ENCODE measurements at places on chromosomes 3 and 15.
A peak's percentile ranks its signal among the peaks of the same experiment; 100 is the strongest.

- DNase-seq, result no peak
Measured at GRCh38 chr15:74858369-74858740, 14.8 kb downstream of the SCAMP2 start.

DNA sequence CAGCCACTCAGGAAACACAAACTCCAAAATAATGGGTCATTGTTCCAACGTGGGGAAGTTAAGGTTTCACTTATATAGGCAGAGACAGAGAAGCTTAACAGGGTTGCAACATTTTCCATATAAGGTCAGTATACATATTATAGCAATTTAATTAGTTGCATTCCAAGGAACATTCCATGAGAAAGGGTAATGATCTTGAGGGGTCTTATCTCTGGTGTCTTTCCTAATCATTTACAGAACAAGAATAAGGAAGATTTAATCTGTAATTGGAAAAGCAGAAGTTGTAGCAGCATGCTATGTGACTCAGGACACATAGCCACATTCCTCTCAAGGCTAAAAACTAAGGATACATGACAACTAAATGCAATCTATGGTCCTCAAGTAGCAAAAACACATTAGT is 4.9 kb downstream of the MNS1 start:
- DNase-seq, result no peak

GRCh38 chr3:138399766-138400165 is 34.6 kb upstream of the ESYT3 start:
- DNase-seq, result no peak

GRCh38 chr15:83723216-83723615 is 69.3 kb downstream of the ADAMTSL3 start:
- DNase-seq, result no peak

DNA sequence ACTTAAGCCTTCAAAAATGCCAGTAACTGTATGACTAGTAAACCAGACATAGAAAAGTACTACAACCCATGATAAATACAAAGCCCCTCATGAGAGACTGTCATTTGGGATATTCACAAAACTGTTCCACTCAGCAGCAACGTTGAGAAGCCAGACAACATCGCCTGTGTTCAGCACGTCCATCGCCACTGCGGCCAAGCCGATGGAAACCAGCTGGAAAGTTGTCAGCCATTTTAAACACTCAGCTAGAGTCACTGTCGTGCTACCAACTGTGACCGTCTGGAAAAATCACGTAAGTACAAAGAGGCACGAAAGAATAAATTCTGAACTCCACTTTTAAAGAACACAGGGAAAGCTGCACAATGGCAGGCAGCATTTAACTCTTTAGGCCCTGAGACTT is 340.7 kb upstream of the WNT5A start:
- no peak for DNase-seq

DNA sequence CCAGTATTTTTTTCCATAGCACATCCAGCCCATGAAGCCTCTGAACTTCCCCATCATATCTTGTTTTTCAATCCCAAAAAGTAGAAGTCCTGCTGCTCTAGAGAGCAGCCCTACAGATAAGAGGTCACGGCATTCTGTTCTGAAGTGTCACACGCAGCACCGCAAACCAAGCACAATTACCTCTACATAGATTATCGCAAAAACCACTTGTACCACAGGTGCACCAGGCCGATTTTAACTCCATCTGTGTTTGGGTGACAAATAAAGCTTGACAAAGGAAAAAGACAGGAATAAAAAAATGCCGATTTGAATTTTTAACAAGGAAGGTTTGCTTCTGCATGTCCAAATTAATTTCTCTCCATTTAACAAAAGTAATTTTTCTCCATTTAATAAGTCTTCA is 113.7 kb downstream of the MYO5A start:
- DNase-seq, result no peak

- DNase-seq, result no peak
Measured at GRCh38 chr3:49100046-49100615, 4.4 kb downstream of the QARS1 start.

GRCh38 chr3:42052132-42052483 is 39.0 kb upstream of the TRAK1 start:
- DNase-seq, result no peak

DNA sequence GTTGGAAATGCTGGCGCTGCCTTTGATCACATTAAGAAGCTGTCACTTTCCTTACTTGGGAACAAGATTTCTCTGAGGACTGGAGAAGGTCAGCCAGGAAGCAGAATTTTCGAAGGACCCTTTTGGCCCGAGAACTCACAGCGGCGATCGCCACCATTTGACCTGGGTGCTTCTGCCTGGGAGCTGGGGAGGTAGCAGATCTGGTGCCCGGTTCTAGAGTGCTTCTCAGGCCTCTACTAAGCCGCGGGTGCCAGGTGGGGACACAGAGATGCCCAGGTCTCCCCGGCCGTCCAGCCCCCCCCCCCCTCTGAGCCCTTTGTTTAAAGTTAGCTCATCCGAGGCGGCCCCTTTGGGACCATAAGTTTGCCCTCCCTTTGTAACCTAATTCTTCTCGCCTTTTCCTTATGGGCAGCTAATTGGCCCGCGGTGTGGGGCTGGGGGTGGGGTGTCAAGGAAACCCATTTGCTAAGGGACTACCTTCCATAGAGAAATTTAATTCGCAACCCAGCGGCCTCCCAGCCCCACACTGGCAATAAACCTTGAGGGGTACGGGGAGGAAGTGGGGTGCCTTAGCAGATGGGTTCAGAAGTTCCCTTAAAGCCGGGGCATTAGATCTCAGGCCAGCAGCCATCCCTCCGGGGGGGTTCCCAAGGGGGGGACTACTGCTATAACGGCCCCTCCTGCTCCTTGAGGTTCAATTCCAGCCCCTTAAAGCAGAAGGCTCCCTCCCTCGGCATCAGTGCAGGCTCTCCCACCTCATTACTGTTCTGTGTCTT is 1.9 kb downstream of the GATA2 start:
- peak; percentile 56 for DNase-seq

GRCh38 chr3:49006408-49007067 is 653 bp upstream of the WDR6 start:
- DNase-seq, result peak; percentile 55

DNA sequence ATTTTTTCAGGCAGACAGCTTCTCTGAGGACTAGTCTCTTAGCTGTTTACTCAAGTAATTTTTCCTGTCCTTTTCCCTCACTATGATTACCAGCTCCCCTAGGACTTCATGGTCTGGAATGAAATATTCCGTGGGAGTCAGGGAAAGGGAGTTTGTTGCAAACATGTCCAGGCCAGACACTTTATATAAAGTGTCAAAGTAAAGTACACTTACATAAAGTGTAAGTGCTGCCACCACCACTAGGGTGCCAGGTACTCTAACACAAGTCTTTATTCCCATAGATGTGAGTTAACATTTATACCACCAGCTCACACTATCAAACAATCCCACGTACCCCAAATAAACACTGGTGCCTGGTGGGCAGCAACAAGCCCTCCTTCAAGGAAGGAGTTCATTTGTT is 179.8 kb downstream of the SNRPN start:
- DNase-seq, result no peak

DNA sequence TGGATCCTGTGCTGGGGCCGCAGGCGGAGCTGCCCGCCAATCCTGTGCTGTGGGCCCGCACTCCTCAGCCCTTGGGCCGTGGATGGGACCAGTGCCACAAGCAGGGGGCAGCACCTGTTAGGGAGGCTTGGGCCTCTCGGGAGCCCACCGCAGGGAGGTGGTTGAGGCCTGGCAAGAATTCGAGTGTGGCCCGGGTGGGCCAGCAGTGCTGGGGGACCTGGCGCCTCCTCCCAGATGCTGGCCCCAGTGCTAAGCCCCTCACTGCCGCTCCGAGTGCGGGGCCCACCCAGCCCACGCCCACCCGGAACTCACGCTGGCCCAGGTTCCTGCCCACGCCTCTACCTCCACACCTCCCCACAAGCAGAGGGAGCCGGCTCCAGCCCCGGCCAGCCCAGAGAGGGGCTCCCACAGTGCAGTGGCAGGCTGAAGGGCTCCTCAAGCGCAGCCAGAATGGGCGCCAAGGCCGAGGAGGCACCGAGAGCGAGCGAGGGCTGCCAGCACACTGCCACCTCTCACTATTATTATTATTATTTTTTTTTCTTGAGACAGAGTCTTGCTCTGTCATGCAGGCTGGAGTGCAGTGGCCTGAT is 31.4 kb upstream of the TBL1XR1 start:
- no peak for DNase-seq

- DNase-seq, result no peak
Measured at GRCh38 chr3:157333551-157333991, 103.1 kb upstream of the PTX3 start.

GRCh38 chr3:155334914-155335723 is 41.6 kb upstream of the STRIT1 start:
- DNase-seq, result peak; percentile 10

GRCh38 chr15:60390871-60391501 is 6.8 kb downstream of the ANXA2 start:
- peak; percentile 15 for DNase-seq

GRCh38 chr3:128554465-128555097 is 61.6 kb upstream of the GATA2 start:
- no peak for DNase-seq

DNA sequence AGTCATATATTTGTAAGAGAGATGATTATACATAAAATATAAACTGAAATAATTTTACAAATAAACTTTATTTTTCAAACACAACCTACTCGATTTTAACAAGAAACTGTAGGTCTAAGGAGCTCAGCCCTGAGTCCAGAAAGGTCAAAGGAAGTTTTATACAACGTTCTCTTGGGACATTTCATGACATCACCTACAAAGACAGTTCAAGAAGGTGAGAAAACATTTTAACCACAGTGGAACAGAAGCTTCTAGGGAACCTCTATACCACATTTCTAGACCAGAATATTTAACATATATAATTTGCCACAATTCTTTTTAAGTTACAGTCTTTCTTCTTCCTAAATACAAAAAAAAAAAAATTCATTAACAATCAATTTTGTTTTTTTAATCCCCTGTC is 40.1 kb downstream of the CBLB start:
- no peak for DNase-seq

- no peak for DNase-seq
Measured at GRCh38 chr15:36458411-36458810, 121.0 kb upstream of the CDIN1 start.

- peak; percentile 38 for DNase-seq
Measured at GRCh38 chr3:5006755-5007202, 27.5 kb downstream of the BHLHE40 start.

DNA sequence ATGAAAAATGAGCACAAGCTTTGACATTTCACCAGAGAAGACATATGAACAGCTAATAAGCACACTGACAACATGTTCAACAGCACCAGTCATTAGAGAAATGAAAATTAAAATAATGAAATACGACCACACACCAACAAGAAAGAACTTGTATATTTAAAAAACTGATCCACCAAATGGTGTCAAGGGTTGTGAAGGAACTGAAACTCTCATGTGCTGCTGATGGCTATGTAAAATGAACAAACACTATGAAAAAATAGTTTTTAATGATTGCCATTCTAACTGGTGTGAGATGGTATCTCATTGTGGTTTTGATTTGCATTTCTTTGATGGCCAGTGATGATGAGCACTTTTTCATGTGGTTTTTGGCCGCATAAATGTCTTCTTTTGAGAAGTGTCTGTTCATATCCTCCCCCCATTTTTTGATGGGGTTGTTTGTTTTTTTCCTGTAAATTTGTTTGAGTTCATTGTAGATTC is 193.8 kb downstream of the SCAPER start:
- no peak for DNase-seq

GRCh38 chr15:39892418-39892817 is 27.6 kb downstream of the GPR176 start:
- DNase-seq, result no peak

DNA sequence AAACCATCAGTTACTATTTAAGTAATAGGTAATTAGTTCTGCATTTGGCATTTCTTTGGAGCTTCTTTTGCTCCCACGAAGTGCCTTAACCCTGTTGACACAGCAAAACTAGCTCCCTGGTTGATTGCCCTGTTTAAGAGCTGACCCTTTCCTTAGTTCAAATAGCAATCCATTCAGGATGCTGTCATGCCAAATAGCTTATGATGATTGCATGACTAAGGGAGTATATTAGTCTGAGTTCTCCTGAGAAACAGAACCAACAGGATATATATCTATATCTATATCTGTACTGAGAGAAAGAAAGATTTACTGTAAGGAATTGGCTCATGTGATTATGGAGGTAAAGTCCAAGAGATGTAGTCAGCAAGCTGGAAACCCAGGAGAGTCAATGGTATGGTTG is 50.3 kb upstream of the SPRED1 start:
- DNase-seq, result no peak

- no peak for DNase-seq
Measured at GRCh38 chr3:24341668-24342067, 153.0 kb downstream of the THRB start.

GRCh38 chr3:105518806-105519418 is 152.2 kb downstream of the ALCAM start:
- no peak for DNase-seq

DNA sequence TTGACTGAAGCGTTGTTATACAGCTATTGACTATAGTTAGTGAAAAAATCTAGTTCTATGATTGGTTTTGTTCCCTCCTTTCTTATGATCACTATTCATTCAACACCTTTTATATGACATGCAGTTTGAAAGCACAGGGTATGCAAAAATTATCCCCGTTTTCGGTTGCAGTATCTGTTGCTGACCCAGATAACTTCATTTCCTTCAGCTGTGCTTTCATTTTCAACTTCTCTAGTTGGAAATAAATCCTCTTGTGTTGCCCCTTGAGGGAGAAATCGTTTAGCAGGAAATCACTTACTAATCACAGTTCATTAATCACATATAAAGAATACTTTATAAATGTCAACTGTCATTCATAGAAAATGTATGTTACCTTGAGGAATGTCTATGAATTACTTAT is 55.1 kb downstream of the MBNL1 start:
- no peak for DNase-seq

GRCh38 chr15:41917767-41918430 is 24.0 kb upstream of the SPTBN5 start:
- peak; percentile 80 for DNase-seq
